H54 (cell line): ENCODE measurements at places on chromosomes 6 and 20.

GRCh38 chr6:154230910-154231595 lies 125.5 kb downstream of the IPCEF1 start:
- no peak for DNase-seq

DNA sequence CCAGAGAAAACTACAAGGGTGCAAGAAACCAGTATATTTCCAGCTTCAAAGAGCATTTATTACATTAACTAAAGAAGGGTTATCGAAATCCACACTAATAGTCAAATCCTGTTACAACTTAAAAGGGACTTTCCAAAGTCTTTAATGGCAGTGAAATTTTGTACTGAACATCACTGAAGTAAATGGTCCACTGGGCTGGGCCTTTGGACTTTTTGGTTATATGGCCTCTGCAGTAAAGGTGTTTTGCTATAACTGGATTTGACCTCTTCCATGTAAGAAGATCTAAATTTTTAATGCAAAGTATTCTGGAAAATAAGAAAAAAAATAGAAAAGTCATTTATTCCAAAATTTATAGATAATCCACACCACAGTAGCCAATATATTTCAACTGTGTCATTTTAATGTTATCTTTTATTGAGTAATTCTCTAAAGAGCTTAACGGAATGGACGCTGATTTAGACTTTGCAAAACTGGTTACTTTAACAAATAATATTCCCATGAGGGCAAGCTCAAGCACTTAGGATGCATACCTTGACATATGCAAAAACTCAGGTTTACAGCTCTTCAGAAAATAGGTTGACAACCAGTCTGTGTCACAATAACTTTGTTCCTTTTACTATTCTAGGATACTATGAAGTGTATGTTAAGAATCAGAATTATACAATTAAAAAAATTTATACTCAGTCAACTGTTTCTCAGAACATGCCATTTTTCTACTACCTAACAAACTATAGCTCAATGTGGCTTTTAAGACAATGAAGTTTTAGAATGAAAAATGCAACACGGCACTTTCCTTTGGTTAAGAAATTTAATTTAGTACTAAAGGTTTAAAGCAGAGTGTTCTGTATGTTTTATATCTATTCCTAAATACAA lies 7.0 kb downstream of the RBM39 start:
- DNase-seq, result no peak

GRCh38 chr6:105994591-105995390 lies 91.3 kb upstream of the PRDM1 start:
- peak; percentile 28 for DNase-seq

GRCh38 chr20:20139403-20139802 lies 87.1 kb downstream of the CFAP61 start:
- DNase-seq, result no peak

DNA sequence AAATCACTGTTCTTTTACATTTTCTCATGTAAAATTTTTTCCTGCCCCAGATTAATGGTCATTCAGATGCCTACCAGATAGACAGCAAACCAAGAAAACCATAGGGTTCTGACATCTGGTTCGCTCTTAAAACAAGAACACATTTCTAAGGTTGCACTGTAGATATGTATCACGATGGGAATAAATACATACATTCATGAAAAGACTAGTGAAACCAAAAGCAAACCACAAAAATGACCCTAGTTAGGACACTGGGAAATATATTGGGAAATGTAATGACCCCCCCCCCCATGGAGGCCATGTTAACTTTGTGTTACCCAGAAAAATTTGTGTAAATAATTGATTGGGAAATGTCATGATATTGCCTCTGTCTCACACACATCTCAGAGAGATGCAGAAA lies 37.5 kb downstream of the MTFR2 start:
- DNase-seq, result no peak
